ENCODE measurements at places on chromosomes 5 and 9.

GRCh38 chr9:109086221-109086620 is 33.5 kb downstream of the TMEM245 start:
- DNase-seq = no peak

DNA sequence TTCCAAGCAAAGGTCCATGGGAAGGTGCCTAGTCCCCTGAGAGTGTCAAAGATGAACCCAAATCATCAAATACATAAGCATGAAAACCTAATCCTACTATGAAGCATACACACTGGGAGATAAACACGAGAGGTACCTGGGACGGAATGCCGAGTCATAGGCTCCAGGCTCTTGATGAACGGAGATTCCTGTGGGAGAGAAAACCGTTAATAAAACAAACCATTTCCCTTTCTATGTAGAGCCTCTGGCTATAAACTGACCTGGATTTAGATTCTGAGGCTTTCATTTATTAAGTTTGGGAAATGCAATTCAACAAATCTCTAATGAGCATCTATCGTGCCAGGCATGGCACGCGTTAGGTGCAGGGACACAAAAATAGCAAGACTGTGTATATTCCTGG is 206.4 kb upstream of the IL12B start:
- no peak for DNase-seq

DNA sequence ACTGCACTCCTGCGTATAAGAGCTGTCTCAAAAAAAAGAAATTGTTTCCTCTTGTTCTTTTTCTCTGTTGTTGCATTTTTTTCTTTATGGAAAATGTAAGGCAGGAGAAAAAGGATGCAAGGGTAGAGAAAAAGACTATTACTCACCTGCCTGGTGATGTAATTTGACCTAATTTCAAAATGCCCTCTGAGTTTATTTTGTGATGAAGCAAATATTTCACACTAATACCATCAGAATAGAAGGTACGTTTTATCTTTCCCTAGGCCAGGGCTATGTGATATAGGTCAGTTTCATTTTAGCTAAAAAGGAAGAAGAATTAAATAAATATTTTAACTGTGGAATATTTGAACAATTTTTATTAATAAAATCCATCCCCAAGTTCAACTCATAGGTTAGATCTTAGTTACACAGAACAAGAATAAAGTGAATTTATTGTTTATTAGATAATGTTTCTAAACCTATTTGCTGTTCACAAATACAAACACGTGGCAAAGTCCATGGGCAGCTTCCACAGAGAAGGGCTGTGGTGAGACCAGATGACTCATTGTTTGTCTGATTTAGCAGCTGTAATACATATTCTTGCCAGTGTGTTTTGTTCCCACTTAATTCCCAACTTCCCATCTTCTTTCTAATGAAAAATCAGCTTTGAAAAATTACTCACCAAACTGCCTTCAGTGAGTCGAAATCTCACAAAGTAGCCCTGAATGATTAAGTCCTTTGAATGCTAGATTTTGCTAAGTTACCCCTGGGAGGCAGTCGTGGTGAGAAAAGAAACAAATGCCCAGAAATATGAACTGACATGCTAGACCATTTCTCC is 52.8 kb upstream of the CCDC112 start:
- DNase-seq = no peak

DNA sequence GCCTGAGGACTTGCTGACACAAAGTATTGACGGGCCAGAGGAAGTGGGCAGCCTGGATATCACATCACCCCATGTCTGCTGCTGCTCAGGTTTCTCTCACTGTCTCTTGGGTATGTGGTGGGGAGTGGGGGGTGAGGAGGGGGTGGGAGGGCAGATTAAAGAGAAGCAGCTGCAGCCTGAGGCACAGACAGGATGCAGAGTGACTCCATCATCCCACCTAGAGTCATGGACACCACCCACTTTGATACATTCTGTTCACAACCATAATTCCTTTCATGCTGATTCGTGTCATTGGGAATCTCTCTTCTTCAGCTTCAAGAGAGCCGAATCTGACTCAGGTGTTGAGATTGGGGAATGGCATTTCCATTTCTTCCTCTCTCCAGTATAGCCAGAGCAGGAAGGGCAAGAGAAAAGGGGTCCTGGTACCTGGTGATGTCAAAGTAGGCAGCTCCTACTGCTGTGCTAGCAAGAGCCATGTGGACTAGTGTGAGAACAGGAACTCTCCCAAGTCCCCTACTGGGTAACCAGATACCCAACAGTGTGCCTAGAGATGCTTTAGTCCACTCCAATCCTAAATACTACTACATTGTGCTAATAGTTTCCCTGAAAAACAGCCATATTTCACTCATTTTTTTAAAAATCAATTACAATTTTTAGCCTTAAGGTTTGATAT is 22.4 kb downstream of the GRAMD2B start:
- DNase-seq = no peak

DNA sequence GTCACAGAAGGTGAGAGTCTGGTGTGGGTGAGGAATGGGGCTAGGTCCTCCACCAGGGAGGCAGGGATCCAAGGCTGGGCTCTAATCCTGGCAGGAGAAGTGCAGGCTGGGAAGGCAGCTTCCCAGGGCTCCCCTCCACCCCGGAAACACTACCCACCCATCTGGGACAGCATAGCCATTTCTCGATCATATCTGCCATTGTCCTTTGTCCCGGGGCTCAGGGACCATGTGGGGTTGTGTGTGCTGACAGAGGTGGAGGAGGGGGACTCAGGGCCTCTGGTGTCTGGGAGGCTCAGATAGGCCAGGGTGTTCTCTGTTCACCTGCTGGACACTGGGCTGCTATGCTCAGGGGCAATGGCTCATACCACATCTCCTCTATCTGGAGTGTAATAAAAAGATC is 32.2 kb upstream of the STRBP start:
- no peak for DNase-seq

DNA sequence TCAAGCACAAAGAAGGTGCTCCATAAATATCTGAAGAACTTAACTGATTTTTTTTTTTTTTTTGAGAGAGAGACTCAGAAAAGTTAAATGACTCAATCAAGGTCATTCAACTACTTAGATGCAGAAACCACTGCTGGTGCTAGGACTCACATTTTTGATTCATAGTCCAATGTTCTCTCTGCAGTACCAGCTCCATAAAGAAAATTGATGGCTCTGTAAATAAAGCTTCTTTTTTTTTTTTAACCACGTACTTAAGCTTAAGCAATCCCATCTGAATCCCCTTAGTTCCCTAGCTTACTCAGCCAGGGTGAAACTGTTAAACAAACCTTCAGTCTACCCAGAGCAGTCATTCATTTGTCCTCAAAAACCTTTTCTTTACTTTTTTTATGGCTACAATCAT is 657.0 kb upstream of the WWC1 start:
- DNase-seq = no peak

- DNase-seq = no peak
These were observed 59.2 kb upstream of the ADAMTS2 start for GRCh38 chr5:179404321-179405053.

GRCh38 chr9:37967761-37968080 is 63.8 kb upstream of the SLC25A51 start:
- no peak for DNase-seq

DNA sequence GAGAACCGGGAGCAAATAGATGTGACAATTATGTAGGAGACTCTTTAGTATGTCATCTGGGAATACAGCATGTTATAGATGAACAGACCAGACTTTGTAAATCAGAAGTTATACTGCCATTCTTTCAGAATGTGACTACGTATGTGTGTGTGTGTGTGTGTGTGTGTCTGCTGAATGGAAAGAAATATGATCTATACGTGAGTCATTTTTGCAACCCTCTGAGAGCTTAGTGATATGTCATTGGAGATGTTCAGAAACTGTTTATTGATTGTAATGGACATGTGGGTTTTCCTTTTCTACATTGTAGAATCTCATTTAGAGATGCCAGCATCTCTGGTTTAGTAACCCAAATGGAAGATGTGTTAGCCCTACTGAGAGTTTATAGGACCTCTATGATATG is 731.5 kb downstream of the TLE1 start:
- DNase-seq = no peak

DNA sequence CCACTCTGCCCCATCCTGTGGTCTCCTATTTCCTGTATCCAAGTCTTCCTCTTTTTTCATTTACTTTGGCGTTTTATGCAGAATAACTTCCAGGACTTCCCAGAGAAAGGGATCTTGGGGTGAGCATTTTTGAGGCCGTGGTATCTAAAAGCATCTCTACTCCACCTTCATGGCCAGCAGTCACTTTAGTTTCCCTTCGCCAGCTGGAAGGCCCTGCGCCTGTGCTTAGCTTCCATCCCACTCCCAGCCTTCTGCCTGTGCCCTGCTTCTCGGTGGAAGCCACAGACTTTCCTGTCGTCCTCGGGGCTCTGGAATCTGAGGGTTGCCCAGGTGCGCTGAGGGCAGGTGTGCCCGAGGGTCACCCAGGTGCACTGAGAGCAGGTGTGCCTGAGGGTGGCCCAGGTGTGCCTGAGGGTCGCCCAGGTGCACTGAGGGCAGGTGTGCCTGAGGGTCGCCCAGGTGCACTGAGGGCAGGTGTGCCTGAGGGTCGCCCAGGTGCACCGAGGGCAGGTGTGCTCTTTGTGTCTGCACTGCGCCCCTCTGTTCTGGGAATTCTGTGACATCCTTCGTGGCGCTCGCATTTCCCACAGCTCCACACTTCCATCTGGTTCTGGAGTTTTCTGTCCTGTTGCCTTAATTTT is 32.4 kb upstream of the LRRC14B start:
- DNase-seq = no peak

DNA sequence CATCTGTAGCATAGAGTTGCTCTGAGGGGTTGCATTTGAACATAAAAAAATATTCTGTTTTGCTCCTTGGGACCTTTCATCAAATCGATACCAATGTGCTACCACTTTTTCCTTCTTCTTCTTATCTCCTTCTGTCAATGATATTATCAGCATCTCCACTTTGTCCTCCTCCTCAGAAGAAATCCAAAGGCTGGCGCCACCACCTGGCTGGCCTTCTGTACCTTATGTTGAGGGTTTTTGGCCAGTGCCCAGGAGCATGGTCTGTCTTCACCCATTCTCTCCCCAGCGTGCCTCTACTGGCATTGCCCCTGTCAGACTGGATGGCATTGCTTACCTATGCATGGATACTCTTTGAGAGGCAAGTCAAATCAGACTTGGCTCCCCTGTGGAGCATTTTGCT is 167.2 kb downstream of the CFAP90 start:
- DNase-seq = no peak

DNA sequence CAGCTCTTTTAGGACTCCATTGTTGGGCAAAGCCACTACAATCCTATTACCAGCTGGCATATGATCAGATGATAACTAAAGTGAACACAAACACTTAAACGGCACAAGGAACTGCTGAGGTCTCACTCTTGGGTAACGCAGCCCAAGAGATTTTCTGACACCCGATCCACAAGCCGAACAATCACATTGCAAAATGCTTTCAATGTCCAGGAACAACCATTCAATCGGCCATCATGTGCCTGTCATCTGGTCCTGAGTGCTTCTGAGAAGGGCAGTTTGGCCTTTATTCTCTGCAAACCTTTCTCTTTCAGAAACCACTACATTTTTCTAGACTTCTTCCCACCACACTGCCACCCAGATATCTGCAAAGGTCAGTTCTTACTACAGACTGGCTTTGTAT is 283.1 kb downstream of the GLIS3 start:
- DNase-seq = no peak

DNA sequence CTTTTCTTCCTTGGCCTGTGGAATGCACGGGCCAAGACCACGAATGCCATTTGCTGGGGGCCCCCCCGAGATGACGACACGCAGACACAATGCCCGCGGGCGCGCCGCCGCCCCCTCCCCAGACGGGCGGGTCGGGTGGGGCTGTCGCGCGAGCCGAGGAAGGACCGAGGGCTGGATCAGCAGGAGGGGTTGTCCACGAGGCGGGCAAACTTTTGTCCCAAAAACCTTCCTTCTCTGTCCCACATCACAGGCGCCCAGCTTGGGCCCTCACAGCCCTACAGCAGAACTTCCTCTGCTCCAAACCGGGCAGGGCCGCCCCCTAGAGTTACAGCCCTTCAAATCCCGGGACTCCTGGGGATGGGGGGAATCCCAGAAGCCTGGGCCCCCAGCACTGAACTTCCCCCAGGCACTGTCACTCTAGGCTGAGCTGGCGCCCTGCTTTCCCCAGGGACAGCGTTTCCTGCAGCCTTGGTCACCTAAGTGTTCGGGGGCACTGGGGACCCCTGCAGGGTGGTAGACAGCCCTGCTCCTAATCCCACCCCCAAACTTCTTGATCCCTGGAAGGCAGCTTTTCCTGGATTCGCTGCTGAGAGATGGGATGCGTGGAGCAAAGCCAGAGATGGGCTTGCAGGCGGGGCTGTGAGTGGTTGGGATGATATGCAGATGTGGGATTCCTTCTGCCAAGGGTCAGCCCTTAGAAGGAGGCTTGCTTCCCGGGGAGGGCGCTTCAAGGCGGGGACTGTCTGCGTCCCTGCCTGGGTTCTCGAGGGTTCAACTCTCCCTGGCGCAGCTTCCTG is 980 bp downstream of the COL5A1 start:
- no peak for DNase-seq

GRCh38 chr5:136285096-136285855 is 80.1 kb downstream of the TRPC7 start:
- DNase-seq = no peak

GRCh38 chr5:107329850-107330249 is 340.9 kb downstream of the EFNA5 start:
- no peak for DNase-seq

DNA sequence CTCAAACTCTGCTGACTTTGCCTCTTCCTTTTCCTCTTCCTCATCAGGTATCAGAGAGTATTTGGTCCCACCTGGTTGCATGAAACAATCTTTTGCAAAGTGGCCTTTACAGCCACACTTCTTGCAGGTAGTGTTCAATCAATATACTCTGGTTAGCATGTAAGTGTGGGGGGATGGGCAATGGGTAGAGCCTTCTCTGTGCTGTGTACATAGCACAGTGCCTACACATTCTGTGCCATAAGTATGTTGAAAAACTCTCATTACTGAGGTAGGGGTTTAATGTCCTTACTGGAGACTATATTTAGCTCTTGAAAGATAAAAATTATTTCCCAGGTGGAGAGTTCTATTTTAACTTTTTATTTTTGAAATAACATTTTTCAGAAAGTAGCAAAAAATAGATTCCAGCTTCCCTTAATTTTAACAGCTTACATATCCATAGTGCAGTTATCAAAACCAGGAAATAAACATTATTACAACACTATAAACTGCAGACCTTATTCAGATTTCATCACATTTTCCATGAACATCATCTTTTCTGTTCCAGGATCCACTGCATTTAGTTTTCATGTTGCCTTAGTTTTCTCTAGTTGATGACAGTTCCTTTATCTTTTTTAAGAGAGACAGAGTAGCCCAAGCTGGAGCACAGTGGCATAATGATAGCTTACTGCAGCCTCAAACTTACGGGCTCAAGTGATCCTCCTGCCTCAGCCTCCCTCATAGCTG is 15.1 kb downstream of the TTC1 start:
- DNase-seq = no peak

GRCh38 chr5:151740958-151741373 is 17.5 kb downstream of the ATOX1 start:
- DNase-seq = no peak

DNA sequence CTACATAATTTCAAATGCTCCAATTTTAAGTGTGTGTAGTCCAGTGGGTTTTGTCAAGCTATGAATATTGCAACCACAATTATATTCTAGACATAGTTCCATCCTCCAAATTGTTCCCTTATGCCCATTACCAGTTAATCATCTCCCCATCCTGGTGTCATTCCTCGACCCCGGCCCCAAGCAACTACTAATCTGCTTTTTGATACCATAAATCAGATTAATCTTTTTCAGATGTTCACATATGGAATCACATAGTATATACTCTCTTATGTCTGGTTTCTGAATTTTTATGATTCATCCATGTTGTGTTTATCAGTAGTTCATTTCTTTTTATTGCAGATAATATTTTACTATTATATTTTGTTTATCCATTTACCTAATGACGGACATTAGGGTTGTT is 148.4 kb upstream of the RORB start:
- DNase-seq = no peak

All from NCI-H1048 (cell line).